ENCODE measurements at places on chromosomes 1 and 21.

DNA sequence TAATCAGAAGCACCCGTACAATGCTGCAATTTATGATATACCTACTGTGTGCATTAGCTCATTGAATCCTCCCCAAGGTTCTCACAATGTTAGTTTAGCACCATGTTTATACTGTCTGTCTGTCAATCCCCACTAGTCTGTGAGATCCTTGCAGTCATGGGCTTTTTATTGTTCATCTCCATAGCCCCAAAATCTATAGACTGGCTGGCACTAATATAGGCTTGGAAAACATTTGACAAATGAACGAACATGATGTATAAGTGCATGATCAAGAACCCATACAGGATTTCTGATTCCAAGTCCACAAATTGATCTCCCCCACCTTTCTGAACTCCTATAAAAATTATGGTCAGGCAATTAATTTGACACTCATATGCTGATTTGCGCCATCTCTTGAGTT lies 290.0 kb downstream of the OMA1 start:
- DNase-seq: no peak

- DNase-seq: no peak
Measured at GRCh38 chr1:226549094-226549936, 751 bp downstream of the STUM start.

DNA sequence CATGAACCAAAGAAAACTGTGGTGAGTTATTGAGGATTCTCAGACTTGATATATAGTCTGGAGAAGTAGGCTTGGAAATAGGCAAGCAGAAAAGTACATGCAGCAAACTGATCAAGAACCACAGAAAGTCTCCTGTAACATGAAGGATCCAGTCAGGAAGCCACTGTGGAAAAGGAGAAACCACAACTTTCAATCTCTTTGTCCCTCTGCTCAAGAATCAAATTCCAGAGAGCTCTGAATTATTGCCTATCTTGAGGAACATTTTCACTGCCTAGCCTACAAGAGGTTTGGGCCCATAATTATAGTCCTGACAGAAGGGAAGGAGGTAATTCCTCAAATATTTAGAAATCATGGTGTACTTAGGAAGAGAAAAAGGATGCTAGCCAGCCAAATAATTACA lies 43.0 kb upstream of the ADAMTS1 start:
- DNase-seq: no peak

GRCh38 chr1:56453417-56454078 lies 125.8 kb downstream of the PLPP3 start:
- DNase-seq: no peak
